CD4-positive, CD25-positive, alpha-beta regulatory T cell (primary cell): ENCODE measurements at places on chromosomes 3 and 15. TPM values are rescaled to one million over a fixed set of nuclear protein-coding genes. Genes with fewer than 3 reads are reported as not detected.

DNA sequence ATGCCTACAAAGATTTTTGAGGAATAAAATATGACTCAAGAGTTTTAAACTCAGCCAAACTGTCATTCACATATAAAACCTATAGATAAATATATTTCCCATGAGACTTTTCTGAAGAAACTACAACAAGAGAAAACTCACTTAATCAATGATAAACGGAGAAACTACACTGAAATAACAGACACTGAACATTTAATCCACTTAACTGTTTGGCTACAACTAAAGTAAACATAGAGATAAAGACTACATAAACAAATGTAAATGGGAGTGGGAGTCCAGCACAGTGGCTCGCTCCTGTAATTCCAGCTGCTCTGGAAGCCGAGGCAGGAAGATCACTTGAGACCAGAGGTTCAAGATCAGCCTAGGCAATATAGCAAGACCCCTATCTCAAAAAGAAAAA, 79.2 kb downstream of the MEX3B start:
- no peak for DNase-seq
- no peaks in the 10 kb centered on the region for H3K4me1 ChIP-seq
- H3K36me3 ChIP-seq, result no peaks in the 10 kb centered on the region
- H3K27me3 ChIP-seq, result no peaks in the 10 kb centered on the region

DNA sequence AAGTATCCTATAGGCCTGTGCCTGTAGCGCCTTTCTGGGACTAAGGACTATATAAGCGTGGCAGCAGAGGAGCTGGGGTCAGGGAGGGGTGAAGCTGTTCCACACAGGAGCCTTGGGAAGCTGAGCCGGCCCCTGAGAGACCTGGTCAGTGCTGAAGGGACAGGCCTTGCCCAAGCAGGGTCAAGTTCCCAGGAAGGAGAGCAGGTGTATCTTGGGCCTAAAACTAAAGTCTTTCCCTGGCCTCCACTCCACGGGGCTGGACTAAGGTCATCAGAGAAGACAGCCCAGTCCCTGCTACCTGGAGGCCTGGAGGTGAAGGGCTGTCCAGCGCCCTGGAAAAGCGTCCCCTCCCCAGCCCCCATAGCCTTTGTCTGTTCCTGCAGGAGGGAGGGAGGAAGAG, 23.9 kb upstream of the NR2C2 start:
- no peaks in the 10 kb centered on the region for H3K36me3 ChIP-seq
- H3K27ac ChIP-seq, result no peak overlapping the region
- no peaks in the 10 kb centered on the region for H3K4me1 ChIP-seq
- H3K27me3 ChIP-seq, result no peaks in the 10 kb centered on the region

DNA sequence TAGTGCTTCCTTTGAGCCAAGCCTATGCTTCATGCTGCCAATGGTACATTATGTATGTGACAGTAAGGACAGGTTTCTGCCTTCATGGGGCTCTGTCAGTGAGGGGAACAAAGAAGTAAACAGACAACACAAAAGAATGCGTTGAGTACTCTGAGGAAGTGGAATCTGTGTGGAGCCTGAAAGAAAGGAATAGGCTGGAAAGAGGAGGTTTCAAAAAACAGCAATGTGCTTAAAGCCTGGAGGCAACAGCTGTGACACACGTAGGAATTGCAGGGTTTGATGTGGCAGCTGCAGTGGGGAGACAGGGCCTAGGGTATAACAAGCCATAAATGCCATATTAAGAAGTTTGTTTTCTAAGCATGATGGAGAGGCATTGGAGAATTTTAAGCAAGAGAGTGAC, 316.7 kb downstream of the CLSTN2 start:
- no peak overlapping the region for H3K4me3 ChIP-seq
- H3K27me3 ChIP-seq, result no peaks in the 10 kb centered on the region
- no peaks in the 10 kb centered on the region for H3K4me1 ChIP-seq
- DNase-seq, result no peak

DNA sequence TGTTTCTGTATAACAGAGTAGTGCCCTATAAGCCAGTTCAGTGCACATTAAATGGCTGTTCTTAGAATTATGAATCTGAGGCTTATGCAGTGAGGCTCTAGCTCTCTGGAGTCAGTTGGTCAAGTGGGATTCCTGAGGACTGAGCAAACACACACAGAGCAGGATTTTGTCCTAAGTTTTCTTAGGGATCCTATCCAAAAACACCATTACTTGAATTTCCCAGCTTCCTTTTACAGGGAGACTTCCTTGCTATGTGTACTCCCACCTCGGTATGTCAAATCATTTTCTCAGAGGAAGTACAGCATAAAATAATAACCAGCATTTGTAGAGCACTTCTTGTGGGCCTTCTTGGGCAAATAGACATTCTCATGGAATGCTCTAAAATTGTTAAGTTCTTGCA, 63.1 kb upstream of the GOLGA6B start:
- H3K27ac ChIP-seq, result no peak overlapping the region
- no peaks in the 10 kb centered on the region for H3K27me3 ChIP-seq
- H3K36me3 ChIP-seq, result peaks cover under 1% of the 10 kb centered on the region
- no peak for DNase-seq
- no peaks in the 10 kb centered on the region for H3K4me1 ChIP-seq

GRCh38 chr3:148202386-148202785, 495.3 kb upstream of the AGTR1 start:
- no peak overlapping the region for H3K4me3 ChIP-seq
- no peaks in the 10 kb centered on the region for H3K4me1 ChIP-seq
- no peak overlapping the region for H3K27ac ChIP-seq
- no peak for DNase-seq

GRCh38 chr15:26126819-26127387, 263.8 kb upstream of the ATP10A start:
- no peak overlapping the region for H3K4me3 ChIP-seq
- no peaks in the 10 kb centered on the region for H3K36me3 ChIP-seq
- H3K27me3 ChIP-seq, result no peaks in the 10 kb centered on the region
- H3K27ac ChIP-seq, result no peak overlapping the region
- no peak for DNase-seq

- H3K4me3 ChIP-seq, result no peak overlapping the region
- H3K27me3 ChIP-seq, result no peaks in the 10 kb centered on the region
- H3K36me3 ChIP-seq, result no peaks in the 10 kb centered on the region
- no peaks in the 10 kb centered on the region for H3K4me1 ChIP-seq
- no peak overlapping the region for H3K27ac ChIP-seq
- DNase-seq, result no peak
Observed at GRCh38 chr3:88617283-88617682, 467.5 kb downstream of the C3orf38 start.

Gene STAC
- total RNA-seq, result 0.62 TPM

Gene PTX3
- total RNA-seq, result 0.20 TPM

Gene SLC9C1
- total RNA-seq, result not detected

Gene HYAL1
- 0.35 TPM for total RNA-seq
